Activated T-helper 1 cell treated with anti-CD3 and anti-CD28 coated beads, Interleukin-2, amount 50 U/mL, for 16 hours (primary cell): ENCODE measurements at places on chromosomes 3 and 15.

DNA sequence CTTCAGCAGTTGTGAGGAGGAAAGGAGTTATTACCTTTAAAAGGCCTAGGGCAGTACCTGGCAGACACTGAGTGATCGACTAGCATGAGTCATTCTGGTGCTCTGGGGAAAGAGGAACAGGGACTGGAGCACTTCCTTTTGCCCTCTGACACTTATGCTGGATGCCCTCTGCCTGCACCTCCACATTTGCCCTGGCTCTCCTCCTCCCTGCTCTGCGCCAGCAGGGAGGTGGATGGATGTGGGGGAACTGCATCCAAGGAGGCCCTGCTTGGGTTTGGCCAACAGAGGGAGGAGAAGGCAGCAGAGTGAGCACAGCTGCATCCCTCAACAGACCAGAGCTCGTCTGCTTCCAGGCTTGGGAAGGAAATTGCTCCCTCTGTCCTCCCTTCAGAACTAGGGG lies 75.0 kb downstream of the SEMA5B start:
- DNase-seq = no peak

GRCh38 chr15:92050220-92050898 lies 196.9 kb downstream of the SLCO3A1 start:
- DNase-seq = no peak

DNA sequence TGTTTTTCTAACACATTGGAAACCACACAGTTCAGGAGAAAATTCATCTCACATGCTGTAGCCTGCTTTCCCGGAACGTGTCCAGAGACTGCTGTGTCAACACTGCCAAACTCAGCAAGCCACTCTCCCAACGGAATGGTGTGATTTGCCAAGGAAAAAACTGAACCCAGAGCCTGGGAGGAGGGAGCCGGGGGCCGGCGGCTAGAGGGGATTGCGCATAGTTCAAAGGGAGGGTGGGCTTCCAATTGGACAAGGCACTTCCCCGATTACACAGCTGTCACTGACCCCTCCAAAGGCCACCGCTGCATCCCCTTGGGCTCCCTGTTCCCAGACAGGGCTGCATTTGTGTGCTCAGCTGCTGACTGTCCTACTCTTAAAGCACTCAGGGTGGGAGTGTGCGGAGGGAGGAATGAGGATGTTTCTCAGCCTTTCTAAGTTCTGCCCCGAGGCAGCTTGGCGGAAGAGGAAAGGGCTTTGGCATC lies 256.2 kb downstream of the ZNF621 start:
- no peak for DNase-seq

DNA sequence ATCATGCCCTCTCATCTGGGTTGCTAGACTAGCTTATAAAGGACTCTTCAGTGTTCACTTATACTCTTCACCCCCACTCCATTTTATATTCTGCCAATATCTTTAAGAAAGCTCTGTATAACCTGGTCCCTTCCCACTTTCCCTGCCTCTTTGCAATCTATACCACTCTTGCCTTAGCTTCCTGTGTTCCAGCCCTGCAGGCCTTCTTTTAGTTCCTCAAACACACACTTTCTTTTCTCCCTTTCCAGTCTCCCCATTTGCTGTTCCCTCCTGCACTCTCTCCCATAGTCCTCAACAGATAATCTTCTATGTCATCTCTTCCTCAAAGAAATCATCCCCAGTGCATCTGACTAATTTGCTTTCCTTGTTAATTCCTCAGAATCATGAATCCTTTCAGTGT lies 28.7 kb downstream of the SENP8 start:
- DNase-seq = no peak

DNA sequence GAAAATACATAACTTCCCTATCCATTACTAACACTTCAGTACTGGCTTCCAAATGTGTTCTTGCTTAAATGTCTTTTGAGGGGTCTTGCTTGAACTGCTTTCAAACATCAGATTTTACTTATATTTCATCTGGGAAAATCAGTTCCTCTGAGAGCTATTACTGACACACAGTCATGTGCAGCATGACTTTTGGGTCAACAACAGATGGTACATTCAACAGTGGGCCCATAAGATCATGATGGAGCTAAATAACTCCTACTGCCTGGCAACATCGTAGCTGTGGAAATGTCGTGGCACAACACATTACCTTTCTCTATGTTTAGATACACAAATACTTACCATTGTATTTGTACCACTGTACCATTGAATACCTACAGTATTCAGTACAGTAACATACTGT lies 43.8 kb downstream of the WWTR1 start:
- DNase-seq = no peak

DNA sequence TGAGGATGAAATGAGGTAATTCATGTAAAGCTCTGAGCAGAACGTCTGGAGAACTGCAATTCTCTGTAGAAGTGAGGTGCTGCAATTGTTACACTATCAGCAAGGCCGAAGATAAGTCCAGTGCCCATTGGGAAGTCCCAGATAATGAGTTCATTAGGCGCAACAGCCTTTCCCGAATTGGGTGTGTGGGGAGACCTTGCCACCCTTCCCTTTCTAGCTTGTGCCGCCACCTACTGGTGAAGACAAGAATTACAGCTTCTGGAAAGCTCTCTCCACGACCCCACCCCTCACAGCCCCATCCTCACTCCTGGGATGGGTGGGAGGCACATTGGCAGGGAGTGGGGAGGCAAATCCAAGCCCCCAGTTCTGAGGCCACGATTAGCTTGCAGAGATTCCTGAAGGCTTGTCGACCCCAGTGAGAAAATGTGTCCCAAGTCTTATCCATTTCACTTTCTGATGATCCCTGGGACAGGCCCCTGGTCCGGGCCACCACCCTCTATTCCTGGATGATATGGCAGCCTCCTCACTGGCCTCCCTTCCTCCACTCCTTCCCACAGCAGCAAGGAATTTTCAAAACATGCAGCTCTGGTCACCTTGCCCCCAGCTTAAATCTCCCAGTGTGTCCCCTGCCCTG lies 36.4 kb downstream of the FAM3D start:
- DNase-seq = peak; percentile 31

DNA sequence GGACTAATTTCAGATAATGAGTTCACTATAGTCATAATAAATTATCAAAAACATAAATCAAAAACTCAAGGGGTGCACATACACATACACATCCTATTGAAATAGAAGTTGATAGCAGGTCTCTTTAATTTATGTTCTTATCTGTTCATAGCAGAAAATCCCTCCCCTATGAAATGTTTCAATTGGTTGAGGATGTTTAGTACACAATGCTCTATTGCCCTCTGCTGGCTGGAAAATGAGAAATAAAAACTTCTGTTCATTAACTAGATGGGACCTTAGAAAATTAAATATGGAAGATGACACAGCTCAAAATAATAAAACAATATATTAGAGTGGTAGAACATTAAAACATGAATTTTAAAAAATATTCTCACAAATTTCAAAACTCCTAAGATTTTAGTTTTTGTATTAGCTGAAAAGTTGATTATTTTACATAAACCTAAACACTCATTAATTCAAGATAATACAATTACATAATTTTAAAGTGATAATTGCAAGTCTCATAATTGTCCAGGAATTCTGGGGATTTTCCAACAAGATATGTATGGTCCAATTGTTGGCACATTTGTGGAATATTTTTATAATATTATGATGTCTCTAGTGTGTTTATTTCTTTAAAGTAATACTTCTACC lies 735.0 kb downstream of the ROBO1 start:
- DNase-seq = no peak

GRCh38 chr3:128550471-128551126 lies 57.6 kb upstream of the GATA2 start:
- no peak for DNase-seq

GRCh38 chr3:43369404-43370292 lies 83.3 kb downstream of the SNRK start:
- no peak for DNase-seq

GRCh38 chr15:57550640-57551039 lies 41.1 kb upstream of the MYZAP start:
- no peak for DNase-seq

DNA sequence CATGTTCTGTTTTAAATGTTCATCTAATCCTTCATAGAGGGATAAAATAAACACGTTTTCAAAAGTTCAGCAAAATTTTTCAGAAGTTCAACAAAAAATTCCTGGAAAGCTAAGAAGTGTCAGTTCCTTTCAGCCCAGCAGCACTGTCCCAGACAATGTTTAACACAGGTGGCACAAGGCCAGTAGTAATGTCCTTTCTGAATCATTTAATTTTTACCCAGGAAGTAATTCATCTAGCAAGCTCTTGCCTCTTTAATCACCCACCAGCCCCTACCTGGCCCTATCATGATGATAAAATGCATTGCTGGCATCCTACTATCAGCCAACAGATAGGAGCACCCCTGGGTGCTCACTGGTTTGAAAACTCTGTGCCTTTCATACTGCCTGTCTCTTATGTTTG lies 627.1 kb upstream of the ADAMTS9 start:
- DNase-seq = no peak
